Stimulated activated CD4-positive, alpha-beta T cell treated with anti-CD3 and anti-CD28 coated beads, Interleukin-2, amount 100 ng/mL, for 48 hours (primary cell): ENCODE measurements at places on chromosomes 7 and 10.
A peak's percentile ranks its signal among the peaks of the same experiment; 100 is the strongest.

- DNase-seq = peak; percentile 16
Measured at GRCh38 chr10:30028006-30028737, 31.2 kb downstream of the JCAD start.

DNA sequence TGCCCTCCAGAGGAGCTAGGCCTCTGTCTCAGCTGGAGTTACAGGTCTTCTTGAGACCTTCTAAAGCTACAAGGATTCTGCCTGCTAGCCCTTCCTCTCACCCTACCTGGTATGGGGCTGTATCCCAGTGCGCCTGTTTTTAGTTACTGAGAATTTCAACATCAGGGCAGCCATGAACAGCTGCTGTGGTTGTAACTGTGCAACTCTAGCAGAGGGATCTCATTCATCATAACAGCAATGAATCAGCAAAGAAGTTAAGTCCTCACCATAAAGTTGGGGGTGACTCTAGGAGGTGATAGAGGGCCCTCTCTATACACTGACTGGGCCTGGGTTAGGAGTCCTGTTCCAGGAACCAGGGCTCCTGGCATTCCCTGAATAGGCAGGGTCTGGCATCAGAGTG lies 14.0 kb upstream of the CDH23 start:
- no peak for DNase-seq

DNA sequence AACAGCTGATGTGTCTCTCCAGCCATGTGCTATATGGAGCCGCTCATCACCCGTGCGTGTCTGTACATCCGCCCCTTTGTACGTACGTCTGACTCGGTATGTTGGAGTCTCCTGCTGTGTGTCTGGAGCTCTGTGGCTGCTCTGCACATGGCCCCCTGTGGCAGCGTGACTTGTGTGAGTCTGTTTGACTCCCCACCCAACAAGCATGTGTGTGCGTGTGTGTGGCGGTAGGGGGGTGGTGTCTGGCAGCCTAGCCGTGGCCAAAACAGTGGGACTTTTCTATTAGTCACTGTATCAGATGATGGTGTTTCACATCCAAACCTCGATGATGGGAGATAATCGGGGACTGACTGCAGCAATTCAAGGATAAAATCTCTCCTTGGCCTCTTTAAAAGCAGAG lies 94.1 kb downstream of the COL13A1 start:
- no peak for DNase-seq

DNA sequence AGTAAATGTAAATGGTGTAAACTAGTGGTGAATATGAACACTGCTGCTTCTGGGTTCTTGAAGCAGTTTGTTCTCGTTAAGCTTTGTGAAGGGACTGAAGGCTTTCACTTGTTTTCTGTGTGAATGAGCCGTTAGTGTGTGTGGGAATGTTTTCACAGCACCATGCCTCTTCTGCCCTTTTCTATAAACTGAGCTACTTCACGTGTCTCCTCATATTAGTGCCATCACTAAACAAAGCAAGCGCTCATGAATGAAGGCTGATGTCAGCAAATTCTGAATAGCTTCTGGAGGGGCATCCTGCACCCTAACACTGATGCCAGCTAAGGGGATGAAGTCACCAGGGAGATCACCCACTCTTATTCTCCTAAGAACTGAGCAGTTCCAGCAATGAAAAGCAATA lies 205.6 kb upstream of the ETV1 start:
- DNase-seq = no peak

GRCh38 chr10:43979551-43979950 lies 330.9 kb upstream of the ZNF32 start:
- no peak for DNase-seq

- no peak for DNase-seq
Measured at GRCh38 chr7:135251496-135252391, 18.1 kb downstream of the STRA8 start.

DNA sequence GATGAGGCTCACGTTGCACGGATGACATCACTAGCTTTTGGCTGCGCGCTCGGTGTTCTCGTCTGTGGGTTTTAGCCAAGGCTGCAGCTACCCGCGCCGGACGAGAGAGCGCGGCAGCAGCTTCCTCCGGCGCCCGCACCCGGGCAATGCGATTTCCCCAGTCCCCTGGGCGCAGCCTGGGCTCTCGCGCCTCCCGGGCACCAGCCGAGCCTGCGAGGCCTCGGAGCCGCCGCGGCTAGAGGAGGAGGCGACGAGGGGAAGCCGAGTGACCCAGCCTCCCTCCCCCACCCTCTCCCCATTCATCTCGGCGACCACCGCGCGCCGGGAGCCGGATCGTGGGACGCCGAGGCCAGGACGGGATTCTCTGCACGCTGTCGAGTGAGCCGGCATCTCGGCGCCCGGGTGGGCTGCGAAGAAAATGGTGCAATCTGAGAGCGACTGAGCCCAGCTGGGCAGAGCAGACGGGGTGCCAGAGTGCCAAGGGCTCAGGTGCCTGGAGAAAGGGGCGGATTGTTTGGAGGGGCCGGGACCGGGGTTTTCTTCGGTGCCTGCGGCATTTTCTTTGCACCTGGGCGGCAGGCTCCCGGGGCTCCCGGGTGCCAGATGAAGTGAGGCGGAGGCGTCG lies 1.2 kb upstream of the TMEM178B start:
- DNase-seq = peak; percentile 18

DNA sequence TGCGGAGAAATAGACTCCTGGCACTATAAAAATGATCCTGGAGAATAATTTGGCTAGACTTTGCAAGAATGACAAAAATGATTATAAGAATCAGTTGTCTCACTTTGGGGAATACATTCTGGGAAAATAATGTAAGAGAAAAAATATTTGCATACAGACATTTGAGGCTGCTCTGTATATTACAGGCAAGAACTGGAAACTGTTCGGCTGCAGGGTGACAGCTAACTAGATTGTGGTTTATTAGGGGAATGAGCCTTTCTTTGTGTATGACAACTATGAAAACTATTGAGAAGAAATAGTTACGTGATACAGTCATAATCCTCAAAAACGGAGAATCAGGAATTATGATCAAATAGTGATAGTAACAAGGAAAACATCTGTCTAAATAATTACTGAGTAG lies 8.6 kb downstream of the TRIM56 start:
- DNase-seq = no peak

- DNase-seq = no peak
Measured at GRCh38 chr10:31623466-31623865, 304.4 kb downstream of the ZEB1 start.

DNA sequence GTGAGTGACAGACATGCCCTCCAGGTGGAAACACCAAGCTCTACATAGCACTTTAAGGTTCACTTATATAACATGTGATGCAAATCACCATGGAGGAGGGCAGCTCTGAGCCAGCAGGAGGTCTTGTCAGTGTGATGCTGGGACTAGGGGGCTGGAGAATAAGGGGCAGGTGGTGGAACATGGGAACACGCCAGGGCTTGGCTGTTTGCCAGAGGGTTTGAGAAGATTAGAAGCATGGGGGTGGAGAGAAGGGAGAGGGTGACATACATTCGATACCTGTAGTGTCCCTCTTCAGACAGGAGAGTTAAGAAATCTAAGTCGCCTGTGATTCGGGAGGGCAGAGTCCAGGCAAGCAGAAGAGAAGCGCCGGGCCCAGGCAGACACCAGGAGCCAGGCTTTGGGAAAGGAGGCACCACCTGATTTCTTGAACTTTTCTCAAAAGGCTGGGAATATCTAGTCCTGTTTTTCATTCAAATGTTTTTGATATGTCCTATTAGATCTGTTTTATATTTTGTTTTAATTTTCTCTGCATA lies 16.9 kb upstream of the LAMB4 start:
- DNase-seq = no peak

DNA sequence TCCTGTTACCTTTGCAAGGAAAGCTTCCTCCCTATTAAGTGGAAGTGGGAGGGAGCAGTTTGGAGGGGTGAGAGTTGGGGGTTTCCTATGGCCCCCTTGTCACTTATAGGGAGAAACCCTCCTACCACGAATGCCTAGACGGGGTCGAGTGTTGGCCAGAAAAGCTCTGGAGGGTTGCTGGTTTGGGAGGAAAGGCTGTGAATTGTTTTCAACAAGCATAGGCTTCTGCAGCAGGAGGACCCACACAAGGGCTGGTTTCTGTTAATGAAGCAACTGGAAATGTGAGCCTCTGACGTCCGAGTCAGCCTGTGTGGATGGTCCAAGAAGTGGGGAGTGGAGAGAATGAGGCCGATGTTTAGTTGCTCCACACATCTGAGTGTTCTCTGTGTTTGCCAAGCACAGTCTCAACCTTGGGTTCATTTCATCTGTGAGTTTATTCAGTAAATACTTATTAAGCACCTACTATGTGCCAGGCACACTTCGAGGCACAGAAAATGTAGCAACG lies 37.3 kb upstream of the LEP start:
- no peak for DNase-seq

- no peak for DNase-seq
Measured at GRCh38 chr10:131758939-131759301, 141.9 kb upstream of the PPP2R2D start.

DNA sequence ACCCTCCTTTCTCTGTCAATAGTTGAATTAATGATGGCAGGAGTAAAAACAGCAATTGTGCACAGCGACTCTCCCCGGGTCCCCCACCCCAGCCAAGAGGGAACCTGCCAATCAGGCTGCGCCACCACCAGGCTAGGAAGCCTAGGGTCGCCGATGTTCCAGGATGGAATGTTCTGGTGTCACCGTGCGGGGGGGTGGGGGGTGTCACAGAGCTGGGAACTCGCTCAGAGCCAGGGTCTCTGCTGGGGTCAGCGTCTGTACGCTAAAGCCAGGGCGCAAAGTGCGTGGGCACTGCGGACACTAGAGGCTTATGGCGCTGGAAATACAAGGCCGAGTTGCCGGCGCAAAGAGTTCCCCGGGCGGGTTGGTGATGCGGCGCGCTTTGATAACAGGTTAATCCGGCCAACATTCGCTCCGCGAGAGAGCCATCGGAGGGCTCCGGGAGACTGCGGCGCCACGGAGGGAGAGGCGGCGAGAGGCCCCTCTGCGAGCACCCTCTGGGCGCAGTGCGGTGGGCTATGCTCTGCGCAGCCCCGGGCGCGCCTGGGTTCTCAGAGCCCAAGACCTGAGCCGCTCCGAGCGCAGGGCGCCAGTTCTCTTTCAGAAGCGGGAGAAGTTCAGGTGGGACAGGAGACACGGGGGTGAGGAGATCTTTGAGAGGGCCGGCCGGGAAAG lies 192.3 kb downstream of the EMX2 start:
- DNase-seq = no peak

GRCh38 chr10:19231034-19231433 lies 182.4 kb downstream of the MALRD1 start:
- DNase-seq = no peak
